ENCODE measurements at places on chromosomes 3 and 15.
A peak's percentile ranks its signal among the peaks of the same experiment; 100 is the strongest.

DNA sequence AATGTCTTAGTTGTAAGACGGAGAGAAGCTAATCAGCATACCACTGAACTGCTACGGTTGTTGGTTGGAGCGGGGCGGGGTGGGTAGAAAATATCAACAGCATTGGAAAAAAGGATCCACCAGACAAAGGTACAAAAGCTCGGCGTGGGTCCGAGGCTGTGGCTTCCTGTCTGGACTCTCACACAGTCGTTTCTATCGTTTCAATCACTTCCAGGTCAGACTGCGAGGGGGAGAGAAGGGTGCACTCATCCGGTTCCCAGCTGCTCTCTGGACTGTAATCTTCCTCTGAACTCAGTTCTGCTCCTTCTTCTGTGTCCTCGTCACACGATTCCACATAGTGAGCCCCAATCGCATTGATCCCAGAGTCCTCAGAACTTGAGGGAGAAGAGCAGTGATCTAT is 70.0 kb downstream of the C3orf70 start:
- no peak for DNase-seq

DNA sequence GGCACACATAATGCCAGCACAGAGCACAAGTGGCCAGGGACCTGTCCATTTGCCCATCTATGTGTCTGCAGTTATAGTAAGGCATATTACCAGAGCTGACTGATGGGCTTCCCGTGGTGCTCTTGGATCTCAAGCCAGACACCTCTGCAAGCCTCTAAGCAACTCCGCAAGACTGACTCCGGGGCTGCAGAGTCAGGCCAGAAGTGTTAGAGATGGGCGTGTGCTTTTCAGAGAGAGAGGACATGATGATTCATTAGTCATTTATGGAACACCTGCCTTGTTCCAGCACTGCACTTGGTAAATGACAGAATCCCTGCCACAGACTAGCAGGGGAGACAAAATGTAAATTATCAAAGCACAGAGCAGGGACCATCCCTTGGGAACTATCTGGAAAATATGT is 559.0 kb downstream of the PDCD6IP start:
- no peak for DNase-seq

DNA sequence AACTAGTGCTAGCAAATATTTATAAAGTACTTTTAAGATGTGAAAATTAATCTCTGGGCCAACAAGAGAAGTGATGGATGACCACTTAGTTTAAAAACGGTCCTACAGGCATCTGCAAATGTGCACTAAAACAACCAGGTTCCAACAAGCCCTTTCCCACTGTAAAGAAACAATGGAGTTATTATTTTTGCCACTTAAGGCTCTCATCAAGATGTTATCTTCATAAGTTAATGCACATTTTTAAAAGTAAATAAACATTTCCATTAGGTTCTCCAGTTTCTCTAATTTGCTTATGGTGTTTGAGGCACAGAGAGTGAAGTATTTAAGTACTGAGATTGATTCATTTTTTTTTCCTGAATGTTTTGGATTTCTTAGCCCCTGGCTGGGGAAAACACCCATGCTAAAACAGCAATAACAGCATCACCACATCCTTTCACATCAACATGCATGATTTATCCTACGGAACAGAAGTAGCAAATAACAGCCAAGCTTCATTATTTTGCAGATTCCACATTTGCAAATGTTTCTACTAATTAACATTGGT is 20.8 kb downstream of the ABI3BP start:
- no peak for DNase-seq

GRCh38 chr15:98485451-98485850 is 162.9 kb upstream of the IGF1R start:
- DNase-seq, result no peak

GRCh38 chr15:93294066-93294465 is 205.1 kb upstream of the RGMA start:
- DNase-seq, result no peak

GRCh38 chr3:27617552-27617951 is 104.6 kb downstream of the EOMES start:
- no peak for DNase-seq

DNA sequence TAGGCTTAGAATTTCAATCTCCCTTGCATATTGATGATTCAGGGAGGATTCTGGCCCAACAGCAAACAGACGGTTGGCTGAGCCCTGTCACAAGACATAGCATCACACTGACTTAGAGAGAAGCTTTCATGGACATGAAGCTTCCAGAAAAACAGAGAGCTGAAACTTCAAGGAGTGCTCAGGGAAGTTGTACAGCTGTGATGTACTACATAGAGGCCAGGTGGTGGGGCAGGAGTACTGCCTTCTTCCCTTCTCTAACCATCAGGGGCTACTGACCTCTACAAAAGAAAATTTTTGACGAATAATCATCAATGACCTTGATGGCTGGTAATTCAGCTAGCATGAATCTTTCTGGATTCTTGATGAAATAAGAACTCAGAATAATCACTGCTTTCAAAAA is 378.5 kb downstream of the ERC2 start:
- no peak for DNase-seq

GRCh38 chr3:141308588-141309218 is 59.6 kb upstream of the ZBTB38 start:
- peak; percentile 53 for DNase-seq

- DNase-seq, result peak; percentile 10
These were observed 1.8 kb downstream of the HDGFL3 start for GRCh38 chr15:83205725-83206324.

Measured in A172 (cell line).